ENCODE measurements at places on chromosomes 12 and 14. TPM values are rescaled to one million over a fixed set of nuclear protein-coding genes. Genes with fewer than 3 reads are reported as not detected.

DNA sequence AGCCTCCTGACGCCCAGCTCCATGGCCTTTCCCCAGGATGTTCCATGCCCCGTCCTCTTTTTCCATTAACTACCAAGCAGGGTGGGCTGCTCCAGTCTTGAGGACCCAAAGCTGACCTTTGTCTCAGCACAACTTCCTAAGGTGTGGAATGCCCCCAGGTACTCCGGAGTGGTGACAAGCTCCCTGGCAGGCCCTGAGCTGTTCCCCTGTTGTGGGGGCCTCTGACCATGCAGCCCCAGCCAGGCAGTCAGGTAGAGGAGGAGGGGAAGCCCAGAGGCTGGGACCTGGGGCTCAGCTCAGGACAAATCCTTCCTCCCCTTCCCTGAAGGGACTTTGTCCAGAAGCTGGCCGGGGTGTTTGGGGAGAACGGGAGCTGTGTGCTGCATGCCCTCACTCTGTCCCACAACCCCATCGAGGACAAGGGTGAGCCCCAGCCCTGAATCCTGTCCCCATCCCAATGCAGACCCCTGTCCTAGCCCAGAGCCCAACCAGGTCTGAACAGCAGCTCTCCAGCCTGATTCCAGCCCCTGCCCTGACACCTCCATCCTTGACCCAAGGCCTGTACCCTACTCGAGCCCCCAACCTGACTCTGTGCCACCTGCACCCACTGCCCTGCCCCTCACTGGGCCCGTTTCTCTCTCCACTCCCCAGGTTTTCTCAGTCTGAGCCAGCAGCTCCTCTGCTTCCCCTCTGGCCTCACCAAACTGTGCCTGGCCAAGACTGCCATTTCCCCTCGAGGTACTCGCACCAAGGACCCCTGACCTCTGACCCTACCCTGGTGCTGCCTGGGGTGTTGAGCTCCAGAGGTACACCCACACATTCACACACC is 4.4 kb downstream of the CARMIL3 start:
- no peak for DNase-seq

GRCh38 chr12:92107094-92107493 is 38.6 kb downstream of the BTG1 start:
- no peak for DNase-seq

Gene CLEC14A
- total RNA-seq, result not detected

DNA sequence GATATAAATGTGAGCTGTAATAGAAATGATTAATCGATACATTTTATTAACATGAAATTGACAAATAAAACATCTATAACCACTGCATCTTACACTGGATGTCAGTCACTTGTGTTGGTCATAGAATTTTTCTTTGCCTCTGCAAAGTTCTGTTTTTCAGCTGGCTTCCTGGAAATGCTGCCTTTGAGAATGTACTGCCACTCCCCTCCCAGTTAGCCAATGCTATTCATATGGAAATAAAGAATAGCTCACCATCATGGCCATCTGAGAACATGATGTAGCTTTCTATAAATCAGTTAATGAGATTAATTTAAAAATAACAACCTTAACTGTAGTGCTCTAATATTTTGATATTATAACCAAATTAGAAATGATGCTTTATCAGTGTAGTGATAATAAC is 41.1 kb downstream of the SLCO1B1 start:
- DNase-seq, result no peak

Gene TMEM121
- 0.42 TPM for total RNA-seq

DNA sequence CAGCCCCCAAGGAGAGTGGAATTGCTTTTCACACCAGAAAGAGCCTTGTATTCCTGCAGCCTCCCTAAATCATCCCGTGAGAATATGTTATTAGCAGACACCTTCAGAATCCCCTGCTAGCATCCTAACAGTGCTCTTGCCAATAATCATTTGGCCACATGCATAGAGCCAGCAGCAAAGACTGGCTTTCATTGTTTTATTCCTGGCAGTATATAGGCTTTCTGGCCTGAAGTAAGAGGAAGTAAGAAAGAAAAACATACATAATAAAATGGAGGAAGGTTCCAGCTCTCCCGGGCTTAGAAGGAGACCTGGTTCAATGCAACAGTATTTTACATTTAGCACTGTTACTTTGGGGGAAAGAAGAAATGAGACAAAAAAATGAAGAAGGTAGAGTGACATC is 176.7 kb upstream of the ATF7IP start:
- DNase-seq, result no peak

GRCh38 chr12:20189767-20190166 is 178.6 kb upstream of the PDE3A start:
- DNase-seq, result no peak

Gene HECTD1
- 105 TPM for total RNA-seq

Gene IKZF4
- 7.3 TPM for total RNA-seq

- no peak for DNase-seq
Measured at GRCh38 chr12:124481772-124482566, 85.4 kb downstream of the NCOR2 start.

DNA sequence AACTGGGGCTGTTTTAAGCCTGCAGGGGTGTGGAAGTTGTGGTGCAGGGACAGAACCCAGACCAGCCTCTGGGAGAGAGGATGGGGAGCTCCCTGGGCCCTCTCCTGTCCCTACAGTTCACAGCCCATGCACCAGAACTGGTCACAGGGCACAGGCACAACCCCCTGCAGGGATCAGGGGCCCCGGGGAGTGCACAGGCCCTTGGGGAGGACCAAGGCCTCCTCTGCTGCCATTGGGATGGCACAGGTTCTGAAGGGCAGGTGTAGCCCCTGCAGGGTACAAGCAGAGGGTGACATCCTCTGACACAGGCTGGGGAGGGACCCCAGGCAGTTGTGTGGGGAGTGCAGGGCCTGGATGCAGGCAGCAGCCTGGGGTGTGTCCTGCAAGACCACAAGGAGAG is 66.4 kb upstream of the SFSWAP start:
- DNase-seq, result no peak

DNA sequence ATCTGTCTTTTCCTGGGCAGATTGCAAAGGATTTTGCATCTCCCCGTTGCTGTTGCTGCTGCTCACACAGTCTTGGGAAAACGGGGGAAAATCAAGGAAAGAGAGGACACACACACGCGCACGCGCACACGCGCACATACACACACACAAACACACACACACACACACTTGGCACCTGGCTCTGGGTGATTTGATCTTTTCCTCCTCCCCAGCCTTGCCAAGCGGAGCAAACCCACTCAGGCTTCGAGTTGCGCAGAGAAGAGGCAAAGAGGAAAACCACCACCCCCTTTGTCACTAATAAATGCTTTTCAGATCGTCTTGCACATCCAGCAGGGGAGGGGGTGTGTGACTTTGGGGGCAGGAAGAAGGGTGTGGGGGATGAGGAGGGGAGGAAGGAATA is 965 bp upstream of the NOS1 start:
- no peak for DNase-seq

Data from Calu3 (cell line).